Astrocyte (in vitro differentiated cells and primary cell): ENCODE measurements at places on chromosomes 16 and 17. TPM values are rescaled to one million over a fixed set of nuclear protein-coding genes. Genes with fewer than 3 reads are reported as not detected.
A peak's percentile ranks its signal among the peaks of the same experiment; 100 is the strongest.

ELMO3 gene
- 1.2 and 1.4 TPM in 2 replicates for total RNA-seq

GRCh38 chr16:56041556-56042140, 149.6 kb upstream of the GNAO1 start:
- no peak for DNase-seq
- H3K4me3 ChIP-seq: no peak overlapping the region
- no peaks in the 10 kb centered on the region for H3K27me3 ChIP-seq
- H3K36me3 ChIP-seq: no peaks in the 10 kb centered on the region
- H3K27ac ChIP-seq: no peak overlapping the region
- H3K4me1 ChIP-seq: no peaks in the 10 kb centered on the region

DNA sequence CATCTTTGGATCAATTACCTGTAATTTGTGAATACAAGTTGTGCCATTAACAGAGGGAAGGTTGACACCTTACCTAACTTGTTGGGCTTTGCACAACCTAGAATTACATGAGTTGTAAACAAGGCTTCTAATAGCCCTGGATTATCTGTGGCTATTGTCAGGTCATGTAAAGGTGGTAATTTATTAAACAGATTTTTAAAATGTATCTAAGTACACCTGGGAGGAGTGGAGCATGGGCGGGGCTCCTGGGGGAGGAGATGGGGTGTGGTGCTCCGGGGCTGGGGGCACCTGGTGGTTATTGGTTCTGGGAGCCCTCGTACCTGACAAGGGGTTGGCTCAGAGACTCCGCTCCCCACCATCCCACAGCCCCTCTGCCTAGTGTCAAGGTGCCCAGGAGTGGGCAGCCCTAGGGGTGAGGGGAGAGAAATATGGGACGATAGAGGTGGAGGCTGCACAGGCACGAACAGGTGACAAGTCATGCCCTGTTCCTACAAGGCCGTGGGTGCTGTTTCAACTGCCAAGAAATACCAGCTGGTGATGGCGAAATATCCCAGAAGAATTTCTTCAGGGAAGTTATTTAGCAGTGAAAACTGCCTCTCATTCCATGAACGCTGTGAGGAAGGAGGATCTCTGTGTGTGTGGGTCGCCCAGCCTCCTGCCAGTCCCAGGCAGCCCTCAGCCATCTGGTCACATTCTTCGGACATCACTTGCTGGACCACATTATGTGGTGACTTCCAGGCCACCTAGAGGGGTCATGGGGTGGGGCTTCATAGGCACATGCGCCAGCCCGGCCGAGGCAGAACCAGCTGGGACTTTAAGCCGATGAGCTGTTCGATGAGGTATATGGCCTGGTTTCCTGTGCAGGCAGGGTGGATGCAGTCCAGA, 55.5 kb upstream of the IRX3 start:
- H3K27me3 ChIP-seq: peaks cover 2% of the 10 kb centered on the region
- no peaks in the 10 kb centered on the region for H3K36me3 ChIP-seq
- peak overlapping the region; percentile 11 for H3K27ac ChIP-seq
- H3K4me3 ChIP-seq: no peak overlapping the region
- DNase-seq: no peak

- peaks cover 7% of the 10 kb centered on the region for H3K36me3 ChIP-seq
- H3K4me3 ChIP-seq: peak overlapping the region; percentile 85
- DNase-seq: peak; percentile 27
- H3K27ac ChIP-seq: peak overlapping the region; percentile 77
These were observed 1.4 kb downstream of the TRAF4 start for GRCh38 chr17:28744972-28745785.

DNA sequence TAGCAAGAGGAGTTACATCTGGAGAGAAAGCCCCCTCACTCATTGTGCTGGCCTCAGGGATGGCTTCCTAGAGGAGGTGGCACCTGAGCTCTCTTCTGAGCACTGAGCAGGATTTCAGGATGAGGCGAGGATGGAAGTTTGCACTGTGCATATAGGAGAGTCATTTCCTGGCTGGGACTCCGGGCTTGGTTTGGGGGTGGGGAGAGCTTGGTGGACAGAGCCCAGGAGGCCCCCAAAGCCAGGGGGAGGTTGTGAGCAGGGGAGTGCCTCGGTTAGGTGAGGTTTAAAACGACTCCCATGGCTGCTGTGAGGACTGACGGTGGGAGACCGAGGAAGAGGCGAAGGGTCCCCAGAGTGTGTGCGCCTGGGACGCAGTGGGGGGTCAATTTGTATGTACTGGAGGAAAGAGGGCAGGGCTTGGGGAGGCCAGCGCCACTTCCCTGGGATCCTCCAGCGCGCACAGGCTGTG, 1.2 kb downstream of the CAMKK1 start:
- no peaks in the 10 kb centered on the region for H3K36me3 ChIP-seq
- no peaks in the 10 kb centered on the region for H3K27me3 ChIP-seq
- DNase-seq: no peak

- DNase-seq: peak; percentile 42
- peaks cover 16% of the 10 kb centered on the region for H3K27me3 ChIP-seq
- H3K4me3 ChIP-seq: peak overlapping the region; percentile 77
- peaks cover 36% of the 10 kb centered on the region for H3K4me1 ChIP-seq
- peak overlapping the region; percentile 56 for H3K27ac ChIP-seq
These were observed 3.8 kb downstream of the PMP22 start for GRCh38 chr17:15261258-15261801.

- peak; percentile 18 for DNase-seq
- H3K4me3 ChIP-seq: no peak overlapping the region
- H3K4me1 ChIP-seq: peaks cover 18% of the 10 kb centered on the region
- H3K27me3 ChIP-seq: no peaks in the 10 kb centered on the region
These were observed 11.3 kb downstream of the TAF1C start for GRCh38 chr16:84175350-84176081.

- H3K27me3 ChIP-seq: peaks cover 18% of the 10 kb centered on the region
- H3K27ac ChIP-seq: no peak overlapping the region
- DNase-seq: peak; percentile 51
- no peaks in the 10 kb centered on the region for H3K36me3 ChIP-seq
These were observed 1.1 kb downstream of the SPECC1 start for GRCh38 chr17:20010099-20010863.

CHST4 gene
- 0.09 TPM in 1 of 2 replicates, not detected in the other for total RNA-seq

DNA sequence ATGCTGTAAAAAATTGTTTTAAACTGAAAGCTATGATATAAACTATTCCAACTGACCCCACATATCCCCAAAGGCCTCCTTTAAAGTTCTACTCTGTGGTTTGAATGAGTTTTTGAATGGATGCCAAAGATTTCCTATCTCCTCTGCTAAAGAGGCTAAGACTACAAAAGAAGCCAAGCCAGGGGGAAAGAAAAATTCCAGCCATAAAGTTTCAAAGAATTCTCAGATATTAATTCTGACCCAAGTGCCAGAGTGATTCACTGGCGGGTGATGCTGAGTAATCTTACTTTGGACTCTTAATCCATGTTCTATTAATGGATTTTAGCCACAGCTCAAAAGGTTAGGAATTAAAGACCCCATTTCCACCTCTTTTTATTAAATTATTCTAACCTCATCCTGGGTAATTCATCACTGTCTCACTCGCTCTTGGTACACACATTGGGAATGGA, 60.7 kb downstream of the HS3ST3A1 start:
- H3K4me3 ChIP-seq: peak overlapping the region; percentile 17
- H3K27ac ChIP-seq: peak overlapping the region; percentile 99
- peaks cover 4% of the 10 kb centered on the region for H3K36me3 ChIP-seq

TLCD3B gene
- total RNA-seq: 1.4 and 1.9 TPM in 2 replicates

C17orf67 gene
- total RNA-seq: 2.2 and 2.8 TPM in 2 replicates

DNA sequence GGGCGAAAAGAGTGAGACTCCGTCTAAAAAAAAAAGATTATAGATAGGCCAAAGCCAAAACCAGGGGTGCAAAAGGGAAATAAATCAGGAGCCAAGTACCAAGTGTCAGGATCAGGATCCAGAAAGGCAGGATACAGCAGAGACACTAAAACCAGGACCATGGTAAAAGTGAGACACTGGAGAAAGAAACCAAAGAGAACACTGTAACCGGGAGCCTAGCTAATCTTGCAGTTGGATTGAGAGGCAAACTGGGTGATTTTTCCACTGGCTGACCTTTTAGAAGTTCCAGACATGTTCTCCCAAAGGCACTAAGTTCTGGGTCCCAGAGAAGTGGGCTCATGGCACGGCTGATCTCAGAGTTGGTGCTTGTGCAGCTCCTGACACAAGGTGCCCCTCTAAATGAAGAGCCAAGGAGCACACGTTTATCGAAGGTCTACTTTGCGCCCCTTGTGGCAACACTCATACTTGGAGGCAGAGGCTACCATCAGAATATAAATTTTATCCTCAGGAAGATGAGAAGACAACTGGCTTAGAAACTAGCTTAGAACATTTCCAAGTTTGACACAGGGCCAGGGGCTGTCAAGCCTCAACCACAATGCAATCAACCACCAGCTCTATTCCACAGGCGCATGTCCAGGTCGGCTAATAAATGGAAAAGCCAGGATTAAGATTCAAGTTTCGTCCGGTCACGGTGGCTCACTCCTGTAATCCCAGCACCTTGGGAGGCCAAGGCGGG, 27.5 kb upstream of the HELZ start:
- no peak for DNase-seq
- H3K27me3 ChIP-seq: no peaks in the 10 kb centered on the region

CAVIN1 gene
- total RNA-seq: 602 and 644 TPM in 2 replicates

DNA sequence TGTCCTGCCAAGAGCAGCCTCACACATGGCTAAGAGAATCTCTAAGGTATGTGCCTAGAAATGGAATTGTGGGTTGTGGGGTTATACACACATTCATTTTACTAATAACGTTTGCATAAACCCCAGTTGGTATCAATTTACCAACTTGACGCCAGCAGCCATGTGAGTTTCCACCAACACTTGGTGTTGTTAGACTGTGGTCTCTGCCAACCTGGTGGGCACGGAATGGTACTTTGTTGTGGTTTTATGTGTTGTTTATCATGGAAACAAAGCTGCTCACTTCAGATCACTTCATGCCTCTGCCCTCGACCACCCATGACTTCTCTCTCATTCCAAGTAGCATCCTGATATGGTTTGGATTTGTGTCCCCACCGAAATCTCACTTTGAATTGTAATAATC, 152.0 kb upstream of the CDC42EP4 start:
- no peak overlapping the region for H3K4me3 ChIP-seq
- no peaks in the 10 kb centered on the region for H3K27me3 ChIP-seq
- no peak overlapping the region for H3K27ac ChIP-seq
- no peaks in the 10 kb centered on the region for H3K4me1 ChIP-seq
- no peaks in the 10 kb centered on the region for H3K36me3 ChIP-seq

DNA sequence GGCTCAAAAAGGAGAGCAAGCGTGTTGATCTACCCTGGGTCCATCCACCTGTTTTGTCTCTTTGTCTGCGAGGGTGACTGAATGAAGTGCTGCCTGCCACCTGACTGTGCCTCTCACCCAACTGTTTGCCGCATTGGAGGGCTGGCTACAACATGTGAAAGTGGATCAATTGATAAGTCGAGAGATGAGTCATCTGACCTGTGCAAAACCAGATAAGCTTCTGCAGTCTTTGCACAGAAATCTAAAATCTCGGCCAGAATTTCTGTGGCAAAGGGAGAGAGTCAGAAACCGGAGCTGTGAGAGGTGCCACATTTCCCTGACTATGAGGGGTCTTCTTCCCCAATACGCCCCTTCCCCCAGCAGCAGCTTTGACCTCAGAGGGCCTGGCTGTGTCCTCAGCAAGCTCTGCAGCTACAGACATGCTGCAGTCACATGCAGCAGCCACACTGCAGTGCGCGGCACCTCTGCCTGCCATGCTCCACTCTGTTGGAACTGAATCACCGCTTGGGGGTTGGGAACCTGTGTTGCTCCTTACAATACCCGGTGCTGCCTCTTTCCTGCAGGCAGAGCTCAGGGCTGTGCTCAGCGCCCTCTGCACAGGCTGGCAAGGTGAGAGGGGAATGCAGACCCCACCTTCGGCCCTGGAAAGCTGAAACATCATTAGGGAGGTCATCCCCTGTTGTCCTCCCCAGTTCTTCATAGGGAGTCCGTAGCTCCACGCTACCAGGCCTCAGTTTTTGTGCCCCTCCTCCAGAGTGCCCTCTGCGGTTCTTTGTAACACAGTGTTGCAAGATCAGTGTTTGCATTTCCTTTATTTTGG, 16.2 kb upstream of the HAS3 start:
- peak; percentile 38 for DNase-seq
- peaks cover 9% of the 10 kb centered on the region for H3K4me1 ChIP-seq
- no peaks in the 10 kb centered on the region for H3K27me3 ChIP-seq

DNA sequence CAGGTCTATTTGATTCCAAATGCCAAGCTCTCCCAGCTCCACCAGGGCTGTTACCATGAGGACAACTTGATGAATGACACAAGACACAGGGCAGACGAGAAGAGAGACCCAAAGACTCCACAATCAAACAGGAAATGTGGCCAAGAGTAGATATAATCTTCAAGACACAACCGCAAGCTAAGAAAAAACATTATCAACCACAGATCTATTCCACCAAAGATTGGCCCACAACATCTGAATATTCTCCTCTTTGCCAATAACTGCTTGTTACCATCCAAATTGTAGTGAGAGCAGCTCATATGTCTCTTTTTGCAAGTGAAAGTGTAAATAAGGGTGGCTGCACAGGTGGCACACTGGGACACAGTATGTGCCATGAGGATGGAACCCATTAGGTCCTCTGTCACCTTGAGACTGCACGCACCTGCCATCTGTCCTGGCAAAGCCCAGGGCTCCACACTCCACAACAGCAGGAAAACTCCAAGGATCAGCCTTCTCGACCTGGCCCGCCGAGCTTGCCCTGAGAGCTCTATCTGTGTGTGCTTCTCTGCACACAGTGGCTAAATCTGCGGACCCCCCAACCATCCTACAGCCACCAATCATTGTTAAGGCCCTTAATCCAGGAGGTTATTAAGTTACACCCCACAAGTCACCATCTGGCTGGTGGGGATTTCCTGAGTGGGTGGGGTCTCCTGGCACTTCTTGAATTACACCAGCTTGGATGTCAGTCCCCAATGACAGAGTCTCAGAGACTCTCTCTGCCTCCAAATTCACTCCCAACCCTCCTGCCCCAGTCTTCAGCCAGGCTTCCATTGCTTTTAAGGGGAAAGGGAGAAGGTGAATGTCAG, 50.5 kb downstream of the DYNLRB2 start:
- DNase-seq: no peak
- H3K27me3 ChIP-seq: no peaks in the 10 kb centered on the region

GRCh38 chr17:48596735-48597527, 3.4 kb upstream of the HOXB5 start:
- peak overlapping the region; percentile 59 for H3K4me3 ChIP-seq
- DNase-seq: no peak
- no peak overlapping the region for H3K27ac ChIP-seq
- no peaks in the 10 kb centered on the region for H3K36me3 ChIP-seq
- H3K27me3 ChIP-seq: peaks cover 88% of the 10 kb centered on the region

PPM1E gene
- 0.67 and 0.79 TPM in 2 replicates for total RNA-seq

TBC1D3G gene
- not detected in 2 replicates for total RNA-seq

GRCh38 chr16:79449900-79450299, 150.6 kb downstream of the MAF start:
- no peak overlapping the region for H3K4me3 ChIP-seq
- DNase-seq: no peak
- no peaks in the 10 kb centered on the region for H3K27me3 ChIP-seq
- H3K4me1 ChIP-seq: no peaks in the 10 kb centered on the region
- H3K36me3 ChIP-seq: no peaks in the 10 kb centered on the region

GRCh38 chr17:17824783-17825614, 11.8 kb downstream of the SREBF1 start:
- H3K27ac ChIP-seq: peak overlapping the region; percentile 2
- no peaks in the 10 kb centered on the region for H3K27me3 ChIP-seq
- no peaks in the 10 kb centered on the region for H3K36me3 ChIP-seq
- H3K4me3 ChIP-seq: no peak overlapping the region
- peaks cover 43% of the 10 kb centered on the region for H3K4me1 ChIP-seq

VAT1L gene
- total RNA-seq: 1.1 and 3.3 TPM in 2 replicates

GRCh38 chr17:1058423-1059130, 61.6 kb downstream of the TIMM22 start:
- no peak overlapping the region for H3K27ac ChIP-seq
- no peaks in the 10 kb centered on the region for H3K27me3 ChIP-seq
